Activated CD4-positive, alpha-beta T cell treated with anti-CD3 and anti-CD28 coated beads, Interleukin-2, amount 50 U/mL, for 1 hour (primary cell): ENCODE measurements at places on chromosomes 2 and 18.

- no peak for DNase-seq
These were observed 62.5 kb upstream of the ACTR3 start for GRCh38 chr2:113827426-113827825.

- no peak for DNase-seq
These were observed 116.9 kb downstream of the FAM161A start for GRCh38 chr2:61736953-61737352.

- DNase-seq = no peak
These were observed 1.8 kb downstream of the MPV17 start for GRCh38 chr2:27320958-27321543.

- DNase-seq = no peak
These were observed 123.4 kb downstream of the FAM124B start for GRCh38 chr2:224278531-224278930.

- DNase-seq = no peak
These were observed 133.0 kb downstream of the MYO3B start for GRCh38 chr2:170310876-170311502.

GRCh38 chr2:152376385-152376784, 41.4 kb downstream of the FMNL2 start:
- no peak for DNase-seq

GRCh38 chr2:80706951-80707350, 402.4 kb upstream of the LRRTM1 start:
- no peak for DNase-seq

DNA sequence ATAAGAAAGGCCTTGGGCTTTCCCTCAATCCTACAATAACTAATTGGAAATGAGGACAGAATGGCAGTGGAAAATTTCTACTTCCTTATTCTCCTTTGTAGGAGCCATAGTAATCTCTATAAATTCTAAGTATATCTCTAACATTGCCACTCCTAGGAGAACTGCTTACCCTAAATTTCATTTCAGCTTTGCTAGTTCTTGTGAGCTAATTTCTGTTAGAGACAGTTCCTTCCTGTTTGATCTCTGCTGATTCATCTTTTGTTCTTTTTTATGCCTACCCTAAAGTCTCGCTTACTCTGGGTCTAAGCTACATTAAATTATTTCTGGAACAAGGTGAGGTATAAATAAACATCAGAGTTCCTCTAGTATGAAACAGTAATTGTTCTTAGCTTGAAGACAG, 25.7 kb downstream of the ABHD3 start:
- DNase-seq = no peak

- DNase-seq = no peak
These were observed 613.3 kb downstream of the TSN start for GRCh38 chr2:122368576-122369243.

DNA sequence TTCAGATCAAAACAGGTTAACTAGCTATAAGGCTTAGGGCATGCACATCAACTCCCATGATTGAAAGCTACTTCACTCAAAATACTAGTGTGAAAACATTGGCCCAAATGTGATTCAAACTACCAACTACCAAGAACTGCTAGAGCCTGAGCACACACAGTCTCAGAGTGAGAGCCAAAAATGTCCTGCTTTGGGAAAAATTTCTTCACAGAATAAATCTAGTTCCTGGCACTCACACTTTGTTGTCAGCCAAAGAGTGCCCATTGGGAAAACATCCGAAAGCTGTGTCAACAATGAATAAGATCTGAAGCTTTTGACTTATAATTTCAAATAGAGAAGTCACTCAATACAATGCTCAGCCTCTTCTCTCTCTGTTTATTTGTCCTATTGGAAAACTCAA, 182.7 kb downstream of the LRATD1 start:
- DNase-seq = no peak

GRCh38 chr2:101446869-101447268, 28.0 kb downstream of the RFX8 start:
- no peak for DNase-seq

- no peak for DNase-seq
These were observed 895.2 kb downstream of the TRIB2 start for GRCh38 chr2:13611939-13612338.

DNA sequence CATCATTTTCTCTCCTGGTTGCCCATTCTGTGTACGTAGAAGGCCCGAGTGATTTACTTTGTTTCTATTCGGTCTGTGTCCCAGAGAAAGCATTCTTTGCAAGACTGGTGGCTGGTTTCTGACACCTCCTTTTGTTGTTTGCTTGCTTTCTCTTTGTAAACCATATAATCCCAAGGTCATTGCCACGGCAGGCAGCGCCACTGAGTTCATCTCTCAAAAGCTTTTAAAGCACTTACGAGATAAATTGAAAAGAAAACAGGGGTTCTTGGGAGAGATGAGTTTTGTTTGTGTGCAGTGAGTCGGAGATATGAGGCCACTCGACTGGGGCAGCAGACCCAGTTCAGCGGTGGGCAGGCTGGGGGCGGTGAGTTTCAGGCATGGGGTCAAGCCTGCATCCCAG, 137.6 kb downstream of the NCK2 start:
- DNase-seq = no peak

DNA sequence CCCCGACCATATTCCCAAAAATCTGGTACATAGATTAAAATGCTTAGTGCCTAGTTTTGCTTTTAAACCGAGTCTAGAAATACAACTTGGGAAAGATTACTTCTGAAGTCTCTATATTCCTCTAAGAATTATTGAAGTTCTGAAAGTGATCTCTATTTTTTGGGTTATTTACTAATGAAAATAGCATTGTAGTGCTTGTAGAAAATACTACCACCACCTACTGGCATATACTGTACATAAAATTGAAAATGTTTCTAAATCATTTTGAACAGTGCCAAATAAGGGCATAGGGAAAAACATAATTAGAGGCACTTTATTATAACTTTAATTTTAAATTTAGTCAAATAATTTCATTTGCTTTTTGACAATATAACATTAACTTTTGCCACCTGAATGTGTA, 1399.6 kb upstream of the ZEB2 start:
- DNase-seq = no peak

DNA sequence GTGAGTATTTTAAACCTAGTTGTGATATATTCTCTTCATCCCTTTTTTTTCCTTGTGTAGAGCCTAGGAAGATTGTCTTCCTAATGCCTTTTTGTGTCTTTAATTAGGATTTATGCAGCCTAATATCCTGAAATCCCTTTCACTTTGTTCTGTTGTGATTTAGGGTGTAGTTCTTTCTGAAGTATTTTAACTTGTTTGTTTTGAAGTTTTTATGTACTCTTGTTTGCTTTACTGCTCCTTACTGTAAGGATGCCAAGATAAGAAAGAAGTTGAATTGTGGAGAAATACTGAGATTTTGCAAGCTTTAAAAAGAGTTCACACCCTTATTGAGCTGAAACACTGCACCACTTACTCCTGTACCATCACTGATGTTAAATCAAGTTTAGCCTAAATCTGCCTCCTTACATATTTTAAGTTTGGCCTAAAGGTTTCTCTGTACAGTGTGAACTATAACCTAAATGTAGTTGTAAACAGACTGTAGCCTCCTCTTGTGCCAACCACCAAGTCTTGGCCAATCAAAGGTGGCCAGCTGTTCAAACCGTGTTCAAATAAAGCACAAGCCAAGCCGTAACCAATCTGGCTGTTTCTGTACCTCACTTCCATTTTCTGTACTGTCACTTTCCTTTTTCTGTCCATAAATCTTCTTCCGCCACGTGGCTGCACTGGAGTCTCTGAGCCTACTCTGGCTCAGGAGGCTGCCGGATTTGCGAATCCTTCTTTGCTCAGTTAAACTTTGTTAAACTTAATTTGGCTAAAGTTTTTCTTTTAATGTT, 17.7 kb upstream of the ACOXL start:
- DNase-seq = no peak

DNA sequence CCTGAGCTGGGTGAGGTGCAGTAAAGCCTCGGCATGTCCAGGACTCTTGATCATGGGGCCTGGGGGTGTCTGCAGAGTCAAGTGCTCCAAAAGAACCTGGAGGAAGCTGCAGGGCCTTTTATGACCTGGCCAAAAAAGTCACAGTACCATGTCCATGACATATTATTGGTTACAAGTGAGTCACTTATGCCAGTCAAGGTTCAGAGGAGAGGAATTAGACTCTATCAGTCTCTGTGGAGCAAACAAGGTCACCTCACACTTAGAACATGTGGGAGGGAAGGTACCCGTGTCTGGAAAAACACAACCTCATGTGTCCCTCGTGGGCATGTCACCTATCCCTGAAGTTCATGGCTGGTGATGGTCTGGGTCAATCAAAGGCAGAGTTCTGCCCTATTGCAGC, 465.7 kb downstream of the FBXO15 start:
- DNase-seq = no peak

DNA sequence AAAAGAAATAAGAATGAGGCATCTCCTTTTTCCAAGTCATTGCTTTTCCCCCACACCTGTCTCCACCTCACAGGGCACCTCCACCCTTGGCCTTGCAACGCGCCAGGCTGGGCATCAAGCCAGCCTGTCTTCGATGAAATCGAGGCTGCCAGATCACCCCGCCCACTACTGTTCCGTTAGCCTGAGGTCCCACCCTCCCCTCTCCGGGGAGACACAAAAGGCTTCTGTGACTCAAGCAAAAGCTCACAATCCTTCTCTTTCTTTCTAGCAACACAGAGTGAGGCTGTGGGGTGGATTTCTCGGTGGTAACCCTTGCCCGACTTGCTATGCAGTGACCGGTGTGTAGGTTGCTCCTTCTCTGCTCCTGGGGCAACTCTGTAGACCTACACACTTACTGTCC, 9.9 kb downstream of the TNP1 start:
- DNase-seq = no peak

DNA sequence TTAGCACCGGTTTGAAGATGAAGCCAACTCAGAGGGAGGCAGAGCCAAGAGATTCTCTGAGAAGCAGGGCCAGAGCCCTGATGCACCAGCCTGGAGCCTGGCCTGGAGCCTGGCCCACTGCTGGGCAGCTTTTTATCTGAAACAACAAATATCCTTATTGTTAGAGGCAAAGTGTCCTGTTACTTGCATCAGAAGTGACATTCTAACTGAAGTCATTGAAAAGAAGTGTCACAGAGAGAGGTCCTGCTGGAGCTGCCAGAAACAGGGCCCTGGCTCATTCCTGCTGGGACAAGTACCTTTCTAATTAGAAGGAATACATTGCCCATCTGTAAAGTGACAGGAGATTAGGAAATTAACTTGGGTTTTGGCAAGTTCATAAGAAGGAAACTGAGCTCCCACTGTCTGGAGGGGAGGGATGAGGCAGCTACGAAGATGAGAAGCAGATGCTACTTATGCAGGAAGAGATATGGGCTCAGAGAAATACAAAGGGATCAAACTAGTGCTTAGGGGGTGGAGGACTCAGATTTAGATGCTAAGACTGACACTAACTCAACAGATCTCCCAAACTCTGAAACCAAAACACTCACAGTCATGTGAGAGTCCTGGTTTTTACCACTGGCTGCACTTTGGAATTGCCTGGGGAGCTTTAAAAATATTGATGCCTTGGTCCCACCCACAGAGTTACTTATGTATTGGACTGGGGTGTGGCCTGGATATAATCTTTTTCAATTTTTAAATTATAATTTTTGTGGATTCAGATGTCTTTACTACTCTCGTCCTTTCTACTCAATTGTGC, 11.0 kb upstream of the HK2 start:
- no peak for DNase-seq

GRCh38 chr2:38398739-38399138, 21.7 kb upstream of the ATL2 start:
- no peak for DNase-seq

- DNase-seq = no peak
These were observed 7.4 kb downstream of the THNSL2 start for GRCh38 chr2:88177556-88177955.

GRCh38 chr2:167748536-167748935, 498.9 kb downstream of the STK39 start:
- DNase-seq = no peak

DNA sequence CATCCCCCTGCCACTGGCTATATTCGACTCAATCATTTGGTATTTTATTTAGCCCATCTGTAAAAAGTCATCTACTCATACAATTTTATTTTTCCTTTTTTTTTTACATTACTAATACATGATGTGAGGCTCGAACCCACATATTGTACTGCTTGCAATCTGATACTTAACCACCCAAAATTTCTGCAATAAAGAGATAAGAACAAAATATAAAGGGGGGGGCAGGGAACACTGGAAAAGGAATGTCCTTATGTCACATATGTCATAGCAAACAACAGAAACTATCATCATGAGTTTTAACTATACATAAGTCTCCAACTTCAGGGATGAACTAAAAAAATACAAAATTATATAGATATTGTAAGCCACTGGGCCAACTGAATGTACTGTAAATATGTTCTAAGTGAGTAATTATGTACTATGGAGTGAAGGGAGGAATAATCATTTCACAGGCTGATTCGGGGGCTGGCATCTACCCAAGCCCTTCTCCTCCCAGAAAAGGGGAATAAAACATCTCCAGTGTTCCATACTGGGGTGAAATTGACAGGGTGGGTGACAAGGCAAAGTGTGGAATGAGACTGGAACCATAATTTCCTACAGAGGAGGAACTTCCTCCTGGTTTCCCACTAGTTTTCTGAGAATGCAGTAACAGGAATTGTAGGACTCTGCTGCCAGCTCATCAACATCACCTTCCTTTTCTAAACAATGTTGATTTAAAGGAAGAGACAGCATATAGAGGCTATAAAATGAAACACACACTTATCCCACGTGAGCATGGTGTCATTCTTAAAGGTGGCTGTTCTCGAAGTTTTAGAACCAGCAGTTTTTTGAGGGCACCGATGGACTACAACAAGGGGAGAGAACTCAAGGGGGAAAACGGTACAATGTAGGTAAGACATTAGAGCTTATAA, 79.5 kb downstream of the FARSB start:
- no peak for DNase-seq

DNA sequence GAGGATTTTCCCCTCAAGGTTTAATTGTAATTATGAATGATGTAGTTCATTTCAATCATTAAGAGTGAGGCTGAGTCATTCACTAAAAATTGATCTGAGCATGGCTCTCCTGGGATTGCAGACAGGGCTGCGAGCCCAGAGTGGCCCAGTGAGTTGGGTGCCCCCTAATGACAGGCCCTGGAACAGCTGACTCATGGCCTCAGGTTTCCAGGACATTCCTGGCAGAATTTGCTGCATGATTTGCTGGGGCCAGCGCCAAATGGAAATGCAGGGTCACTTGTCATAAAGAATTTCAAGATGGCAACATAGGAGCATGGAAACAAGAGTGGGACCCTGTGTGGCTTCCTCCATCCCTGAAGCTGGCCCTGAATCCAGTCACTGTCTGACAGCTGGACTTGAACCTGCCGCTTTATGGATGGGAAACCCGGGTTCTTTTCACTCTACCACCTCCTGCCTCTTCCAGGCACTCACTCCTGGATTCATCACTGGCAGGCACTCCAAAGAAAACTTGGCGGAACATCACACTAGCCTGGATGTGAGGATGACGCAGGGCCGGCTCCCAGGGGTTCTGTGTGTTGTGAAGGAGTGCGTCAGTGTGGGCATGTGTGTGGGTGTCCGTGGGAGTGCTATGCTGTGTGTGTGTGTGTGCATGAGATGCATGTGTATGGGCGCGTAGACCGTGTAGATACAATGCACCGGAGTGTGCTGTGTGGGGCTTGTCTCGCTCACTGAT, 15.2 kb downstream of the OTOF start:
- no peak for DNase-seq

- DNase-seq = no peak
These were observed 205.1 kb downstream of the TNS1 start for GRCh38 chr2:217797661-217798069.

GRCh38 chr2:53188851-53189510, 578.6 kb upstream of the CHAC2 start:
- DNase-seq = no peak

GRCh38 chr2:98483257-98483861, 38.7 kb downstream of the INPP4A start:
- DNase-seq = no peak

- DNase-seq = peak; percentile 83
These were observed 22.0 kb downstream of the SMAD7 start for GRCh38 chr18:48928787-48929186.
